Hypothalamus (tissue), 51 donors: ENCODE measurements at places on chromosomes 2 and 18.

- DNase-seq = no peak
Measured at GRCh38 chr2:31969178-31969577, 41.6 kb downstream of the MEMO1 start.

DNA sequence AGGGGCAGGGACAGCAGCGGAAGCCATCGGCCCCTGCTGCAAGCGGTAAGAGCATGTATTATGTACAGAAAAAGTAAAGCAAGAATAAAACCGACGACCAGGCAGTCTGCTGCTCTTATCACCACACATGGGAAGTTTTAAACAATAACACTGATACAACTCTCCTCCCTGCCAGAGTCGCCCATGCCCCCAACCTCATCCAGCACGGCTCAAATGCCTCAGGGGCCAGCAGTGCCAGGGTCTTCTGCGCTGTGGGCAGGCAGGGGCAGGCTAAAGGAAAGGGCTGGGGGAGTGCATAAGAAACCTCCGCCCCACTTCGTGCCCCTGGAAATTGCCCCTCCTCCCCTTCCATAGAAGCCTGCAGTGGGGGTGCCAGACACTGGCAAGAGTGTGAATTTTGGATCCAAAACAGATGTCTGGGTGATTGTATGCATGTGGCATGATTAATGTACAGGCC lies 10.1 kb downstream of the TEX51 start:
- no peak for DNase-seq

DNA sequence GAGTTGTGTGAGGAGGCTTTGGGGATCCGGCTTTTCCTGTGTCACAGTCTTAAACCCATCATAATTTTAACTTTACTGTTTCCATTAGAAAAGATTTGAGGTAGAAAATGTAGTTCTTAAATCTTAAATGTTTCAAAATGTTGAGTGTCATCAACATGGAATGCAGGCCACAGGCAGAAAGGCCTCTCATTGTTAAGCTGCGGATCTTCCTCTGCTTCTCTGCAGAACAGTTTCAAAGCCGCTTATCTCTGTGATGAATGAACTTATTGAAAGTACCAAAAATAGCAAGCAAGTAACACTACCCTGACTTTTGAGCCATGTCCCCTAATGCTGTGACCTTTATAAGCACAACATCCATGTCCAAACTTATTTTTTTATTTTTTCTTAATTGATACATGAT lies 1645.8 kb downstream of the DPP10 start:
- DNase-seq = no peak

GRCh38 chr2:175362331-175362730 lies 180.8 kb upstream of the ATP5MC3 start:
- DNase-seq = no peak

- no peak for DNase-seq
Measured at GRCh38 chr2:2933426-2933825, 444.2 kb downstream of the EIPR1 start.

GRCh38 chr2:46885376-46885775 lies 30.2 kb downstream of the MCFD2 start:
- DNase-seq = no peak

GRCh38 chr2:134170294-134170693 lies 83.6 kb upstream of the MGAT5 start:
- DNase-seq = no peak

- no peak for DNase-seq
Measured at GRCh38 chr2:85732467-85733120, 21.2 kb upstream of the ATOH8 start.

- no peak for DNase-seq
Measured at GRCh38 chr2:134900151-134900550, 18.5 kb upstream of the CCNT2 start.

- no peak for DNase-seq
Measured at GRCh38 chr2:221437056-221437455, 135.0 kb downstream of the EPHA4 start.
